ENCODE measurements at places on chromosomes 16 and 17.

GRCh38 chr16:84563064-84563715 is 54.7 kb downstream of the COTL1 start:
- no peak for DNase-seq

- no peak for DNase-seq
Observed at GRCh38 chr16:49530427-49530970, 156.9 kb downstream of the C16orf78 start.

DNA sequence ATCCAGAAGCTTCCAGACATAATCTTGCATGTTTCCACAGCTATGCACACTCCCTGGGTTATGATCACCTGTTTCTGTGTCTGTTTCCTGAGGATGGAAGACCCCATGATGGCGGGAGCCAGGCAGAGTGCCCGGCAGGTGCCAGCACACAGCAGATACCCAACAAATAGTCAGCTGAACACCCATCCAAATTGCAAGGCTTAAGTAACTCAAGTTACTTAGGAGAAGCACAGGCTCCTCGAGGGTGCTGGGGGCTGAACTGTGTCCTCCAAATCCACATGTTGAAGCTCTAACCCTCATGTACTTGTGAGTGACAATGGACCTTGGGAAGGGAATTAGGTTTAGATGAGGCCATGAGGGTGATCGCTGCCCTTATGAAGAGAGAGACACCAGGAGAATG is 79.5 kb upstream of the DOC2B start:
- no peak for DNase-seq

DNA sequence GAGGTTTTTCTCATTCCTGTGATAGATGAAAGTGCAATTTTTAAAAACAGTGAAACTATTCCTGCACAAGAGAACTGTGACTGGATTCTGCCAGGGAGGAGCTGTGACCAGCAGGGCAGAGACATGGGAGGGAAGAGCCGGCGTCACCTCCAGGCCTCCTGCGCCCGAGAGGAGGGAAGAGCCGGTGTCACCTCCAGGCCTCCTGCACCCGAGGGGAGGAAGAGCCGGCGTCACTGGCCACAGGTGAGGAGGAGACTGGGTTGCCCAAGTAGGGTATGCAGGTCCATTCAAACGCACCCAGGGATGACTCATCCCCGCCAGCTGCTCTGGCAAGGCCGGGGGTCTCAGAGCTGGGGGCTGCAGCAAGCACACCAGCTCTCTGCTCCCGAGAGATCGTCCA is 56.7 kb downstream of the METRNL start:
- no peak for DNase-seq

- DNase-seq = no peak
Observed at GRCh38 chr16:19666477-19666876, 51.5 kb downstream of the KNOP1 start.

DNA sequence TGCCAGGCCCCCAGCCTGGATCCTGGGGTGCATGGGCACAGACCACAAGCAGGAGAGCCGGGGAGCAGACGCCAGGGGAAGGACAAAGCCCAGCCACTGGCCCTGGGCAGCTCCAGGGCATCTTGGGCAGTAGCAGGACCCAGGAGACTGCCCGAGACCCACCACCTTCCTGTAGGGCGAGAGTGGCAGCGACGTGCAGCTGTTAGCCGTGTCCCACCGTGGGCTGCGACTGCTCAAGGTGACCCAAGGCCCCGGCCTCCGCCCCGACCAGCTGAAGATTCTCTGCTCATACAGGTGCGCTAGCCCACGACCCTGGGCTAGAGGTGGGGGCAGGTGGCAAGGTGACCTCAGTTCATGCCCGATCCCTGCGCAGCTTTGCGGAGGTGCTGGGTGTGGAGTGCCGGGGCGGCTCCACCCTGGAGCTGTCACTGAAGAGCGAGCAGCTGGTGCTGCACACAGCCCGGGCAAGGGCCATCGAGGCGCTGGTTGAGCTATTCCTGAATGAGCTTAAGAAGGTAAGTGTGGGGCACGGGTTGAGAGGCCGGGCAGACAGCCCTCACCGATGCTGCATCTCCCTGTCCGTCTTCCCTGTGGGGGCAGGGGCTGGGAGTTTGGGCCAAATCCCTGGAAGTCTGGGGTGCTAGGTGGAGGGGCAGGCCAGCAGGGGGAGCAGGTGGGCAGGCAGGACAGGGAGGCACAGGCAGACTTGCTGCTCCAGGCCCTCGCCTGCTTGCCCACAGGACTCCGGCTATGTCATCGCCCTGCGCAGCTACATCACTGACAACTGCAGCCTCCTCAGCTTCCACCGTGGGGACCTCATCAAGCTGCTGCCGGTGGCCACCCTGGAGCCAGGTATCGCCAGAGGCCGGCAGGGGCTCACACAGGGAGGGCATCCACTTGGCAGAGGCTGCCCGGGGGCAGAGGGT is 13.5 kb upstream of the SMIM5 start:
- no peak for DNase-seq

GRCh38 chr17:76623271-76624146 is 20.0 kb downstream of the ST6GALNAC1 start:
- peak; percentile 50 for DNase-seq

DNA sequence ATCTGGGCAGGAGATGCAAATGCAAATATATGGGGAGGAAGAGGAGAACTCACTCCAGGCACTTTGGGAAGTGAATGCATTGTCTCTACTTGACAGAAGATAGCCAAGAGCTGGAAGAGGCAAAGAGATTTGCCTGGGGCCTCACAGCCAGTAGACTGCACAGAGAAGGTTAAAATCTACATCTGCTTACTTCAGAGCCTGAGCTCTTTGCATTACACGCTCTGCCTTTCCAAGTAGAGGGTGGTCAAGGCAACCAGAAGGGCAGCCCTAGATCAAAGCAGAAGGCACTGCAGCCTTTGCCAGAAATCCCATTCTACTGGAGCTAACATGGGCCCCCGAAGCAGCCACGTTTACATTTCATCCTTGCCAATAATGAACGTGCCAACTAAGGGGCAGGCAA is 407.2 kb upstream of the CCL2 start:
- DNase-seq = no peak

DNA sequence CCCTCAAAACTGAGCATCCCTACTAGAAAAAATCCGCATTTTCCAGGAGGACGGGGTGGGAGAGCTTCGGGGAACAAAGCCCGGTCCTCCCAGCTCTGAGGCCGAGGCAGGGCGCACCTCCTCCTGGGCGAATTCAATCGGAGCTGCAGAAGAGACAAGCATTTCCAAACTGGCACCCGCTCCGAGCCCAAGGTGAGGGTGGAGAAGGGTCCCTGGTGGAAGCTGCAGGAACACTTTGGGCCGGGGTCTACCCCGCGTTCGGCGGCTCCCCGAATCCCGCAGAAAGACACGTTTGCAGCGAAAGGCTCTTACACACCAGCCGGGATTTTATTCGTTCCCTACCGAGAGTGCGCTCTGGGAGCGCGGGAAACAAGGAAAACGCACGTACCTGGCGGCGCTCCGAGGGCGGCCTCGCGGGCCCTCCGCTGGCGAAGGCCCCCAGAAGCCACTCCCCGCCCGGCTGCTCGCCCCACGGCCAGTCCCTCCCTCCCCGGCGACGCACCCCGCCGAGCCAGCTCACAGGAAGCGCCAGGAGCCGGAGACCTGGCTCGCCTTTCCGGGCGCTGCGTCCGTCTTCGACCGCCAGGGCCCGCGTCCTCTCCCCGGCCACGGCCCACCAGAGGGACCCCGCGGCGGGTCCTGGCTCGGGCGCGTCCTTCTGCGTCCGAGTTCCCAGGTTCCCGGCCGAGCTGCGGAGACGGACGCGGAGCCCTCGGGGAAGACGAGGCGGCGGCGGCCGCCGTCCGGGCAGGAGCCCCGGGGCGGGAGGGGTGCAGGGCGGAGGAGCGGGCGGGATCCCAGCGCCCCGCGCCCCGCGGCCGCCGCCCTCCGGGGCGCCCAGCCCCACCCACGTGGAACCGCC is 49.8 kb upstream of the BAHCC1 start:
- DNase-seq = no peak

GRCh38 chr16:77385481-77385880 is 49.4 kb downstream of the ADAMTS18 start:
- DNase-seq = no peak

DNA sequence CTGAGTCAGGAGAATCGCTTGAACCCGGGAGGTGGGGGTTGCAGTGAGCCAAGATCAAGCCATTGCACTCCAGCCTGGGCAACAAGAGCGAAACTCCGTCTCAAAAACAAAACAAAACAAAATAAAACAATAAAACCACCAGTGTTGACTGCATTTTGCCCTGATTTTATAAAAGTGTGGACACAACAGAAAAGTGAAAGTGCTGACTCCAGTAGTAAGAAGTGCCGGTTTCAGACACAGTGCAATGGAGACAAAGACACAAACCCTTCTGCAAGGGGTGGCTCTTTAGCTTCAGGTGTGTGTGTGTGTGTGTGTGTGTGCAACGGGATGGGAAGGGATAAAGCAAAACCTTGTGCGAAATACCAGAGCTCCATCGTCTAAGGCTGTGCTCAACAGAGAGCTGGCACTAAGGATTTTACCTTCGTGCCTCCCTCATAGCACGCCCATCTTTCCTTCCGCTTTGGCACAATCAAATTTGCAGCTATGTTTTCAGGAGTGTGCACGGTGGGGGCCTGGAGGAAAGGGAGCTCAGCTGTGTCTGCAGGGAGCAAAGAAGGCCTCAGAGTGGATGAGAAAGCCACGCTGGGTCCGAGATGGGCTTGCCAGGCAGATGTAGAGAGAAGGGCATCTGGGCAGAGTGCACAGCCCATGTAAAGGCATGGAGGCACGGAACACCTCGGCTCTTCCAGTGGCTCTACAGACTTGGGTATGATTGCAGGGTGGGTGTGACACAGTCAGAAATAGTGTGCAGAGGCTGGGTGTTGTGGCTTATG is 15.5 kb downstream of the MXRA7 start:
- no peak for DNase-seq

GRCh38 chr17:56047331-56047730 is 105.9 kb upstream of the ANKFN1 start:
- no peak for DNase-seq

- no peak for DNase-seq
Observed at GRCh38 chr16:88264641-88265285, 118.0 kb upstream of the ZNF469 start.

DNA sequence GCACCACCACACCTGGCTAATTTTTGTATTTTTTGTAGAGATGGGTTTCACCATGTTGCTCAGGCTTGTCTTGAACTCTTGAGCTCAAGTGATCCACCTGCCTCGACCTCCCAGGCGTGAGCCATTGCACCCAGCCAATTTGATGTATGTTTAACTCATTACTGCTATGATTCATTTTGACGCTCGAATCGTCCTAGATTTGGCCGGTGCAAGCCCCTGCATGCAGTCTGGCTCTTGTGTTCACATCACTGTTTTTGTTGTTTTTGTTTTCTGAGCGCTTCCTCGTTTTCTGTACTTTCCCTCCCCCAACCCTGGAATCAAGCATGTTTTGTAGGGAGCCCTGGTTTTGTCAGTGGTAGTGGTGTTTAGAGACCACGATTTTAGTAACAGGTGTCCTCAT is 7.8 kb upstream of the DUS1L start:
- no peak for DNase-seq

- DNase-seq = no peak
Observed at GRCh38 chr17:14552306-14552705, 251.4 kb downstream of the HS3ST3B1 start.

GRCh38 chr16:54363766-54364165 is 77.2 kb upstream of the IRX3 start:
- no peak for DNase-seq

DNA sequence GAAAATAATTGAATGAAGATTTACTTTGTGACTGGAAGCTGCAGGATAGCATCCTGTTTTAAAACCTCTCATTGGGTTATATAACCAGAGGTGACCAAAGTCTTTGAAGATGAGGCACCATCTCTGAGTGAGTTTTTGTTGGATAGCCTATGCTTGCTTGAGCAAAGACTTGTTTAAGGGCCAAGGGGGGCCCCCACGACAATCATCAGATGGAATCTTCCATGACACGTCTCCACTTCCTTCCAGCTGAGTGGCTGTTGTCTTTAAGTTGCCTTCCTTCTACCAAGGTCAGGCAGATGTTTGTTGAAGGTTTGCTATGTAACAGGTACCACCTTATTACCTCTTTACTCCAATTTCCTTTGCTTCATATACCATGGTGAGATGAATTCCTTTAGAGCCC is 188.8 kb downstream of the PRKCA start:
- DNase-seq = no peak

DNA sequence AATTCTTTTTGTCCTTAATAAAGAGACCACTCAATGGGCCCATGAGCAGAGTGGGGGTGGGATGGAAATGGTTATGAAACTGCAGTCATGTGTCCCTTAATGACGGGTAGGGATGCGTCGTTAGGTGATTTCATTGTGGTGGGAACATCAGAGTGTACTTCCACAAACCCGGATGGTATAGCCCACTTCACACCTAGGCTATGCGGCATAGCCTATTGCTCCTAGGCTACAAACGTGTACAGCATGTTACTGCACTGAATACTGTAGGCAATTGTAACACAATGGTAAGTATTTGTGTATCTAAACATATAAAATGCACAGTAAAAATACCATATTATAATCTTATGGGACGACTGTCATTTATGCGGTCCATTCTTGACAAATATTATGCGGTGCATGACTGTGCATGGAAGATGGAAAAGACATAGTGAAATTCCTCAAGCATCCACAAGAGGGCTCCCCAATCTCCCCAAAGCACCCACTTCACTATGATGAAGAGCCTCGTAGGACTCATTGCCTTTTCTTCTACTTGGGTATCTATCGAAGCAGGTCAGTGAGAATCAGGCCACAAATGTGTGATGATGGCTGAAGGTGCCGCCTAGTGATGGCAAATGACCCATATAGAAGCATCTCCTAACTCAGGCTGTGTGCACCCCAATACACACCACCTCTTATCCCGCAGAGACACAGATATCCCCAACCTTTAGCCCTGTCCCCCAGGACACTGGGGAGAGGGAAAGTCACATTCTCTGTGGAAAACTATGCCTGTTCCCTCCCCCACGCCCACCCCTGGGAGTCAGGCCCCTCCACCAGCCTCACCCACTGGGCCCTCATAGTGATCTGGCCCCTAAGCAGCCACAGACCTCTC is 43.5 kb downstream of the TBX21 start:
- DNase-seq = no peak

GRCh38 chr16:85145734-85146531 is 33.7 kb upstream of the CIBAR2 start:
- DNase-seq = no peak

All from stimulated activated CD8-positive, alpha-beta memory T cell treated with anti-CD3 and anti-CD28 coated beads, Interleukin-4, amount 100 ng/mL, for 1 hour (primary cell).